Effector CD8-positive, alpha-beta T cell (primary cell): ENCODE measurements at places on chromosomes 7 and 10.

DNA sequence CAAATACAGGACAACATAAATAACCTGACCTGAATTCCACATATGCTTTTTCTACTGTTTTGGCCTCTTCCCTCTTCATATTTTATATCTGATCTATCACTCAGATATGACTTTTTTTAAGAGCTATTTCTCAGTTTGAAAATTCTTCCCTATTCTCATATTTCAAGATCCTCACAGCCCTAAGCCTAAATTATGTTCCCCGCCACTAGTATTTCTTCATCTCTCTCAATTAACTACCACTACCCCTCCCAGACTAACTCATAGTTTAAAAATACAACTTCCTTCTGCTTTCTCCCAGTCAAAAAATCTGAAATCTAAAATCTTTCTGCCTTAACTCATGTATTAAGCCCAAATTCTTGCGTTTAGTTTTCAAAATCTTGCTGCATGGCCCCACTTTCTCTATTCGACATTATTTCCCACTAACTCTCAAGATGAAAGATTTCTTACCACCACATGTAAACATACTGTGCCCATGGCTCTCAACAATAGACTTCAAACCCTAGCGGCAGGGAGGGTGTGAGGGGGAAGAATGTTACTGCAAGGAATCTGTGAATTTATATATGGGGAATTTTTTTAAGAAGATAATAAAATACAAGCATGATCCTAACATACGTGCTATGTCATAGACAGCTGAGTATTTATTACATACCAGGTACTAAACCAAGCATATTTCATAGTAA, 64.6 kb downstream of the TFEC start:
- DNase-seq = no peak

GRCh38 chr10:95525033-95525418, 36.1 kb downstream of the SORBS1 start:
- no peak for DNase-seq

DNA sequence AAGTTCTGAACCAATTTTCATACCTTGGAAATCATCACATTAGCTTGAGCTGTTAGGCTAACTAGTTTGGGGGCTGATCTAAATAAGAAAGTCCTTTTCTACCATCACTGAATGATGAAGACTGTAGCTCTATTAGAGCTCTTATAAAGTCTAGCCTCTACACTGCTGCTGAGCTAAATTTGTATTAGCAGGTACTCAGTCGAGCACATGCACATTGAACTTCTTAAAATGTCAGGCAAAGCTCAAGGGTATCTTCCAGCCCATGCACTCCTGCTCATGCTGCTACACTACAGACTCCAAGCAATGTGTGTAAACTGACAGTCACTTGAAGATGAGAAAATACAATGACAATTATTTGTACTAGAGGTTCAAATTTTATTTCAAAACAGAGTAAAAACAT, 158.8 kb upstream of the TMEM229A start:
- DNase-seq = no peak

GRCh38 chr10:123038782-123039631, 30.2 kb downstream of the ACADSB start:
- no peak for DNase-seq

GRCh38 chr7:76047305-76047810, 442 bp downstream of the STYXL1 start:
- no peak for DNase-seq

- DNase-seq = no peak
These were observed 290.5 kb downstream of the USP6NL start for GRCh38 chr10:11320809-11321520.

DNA sequence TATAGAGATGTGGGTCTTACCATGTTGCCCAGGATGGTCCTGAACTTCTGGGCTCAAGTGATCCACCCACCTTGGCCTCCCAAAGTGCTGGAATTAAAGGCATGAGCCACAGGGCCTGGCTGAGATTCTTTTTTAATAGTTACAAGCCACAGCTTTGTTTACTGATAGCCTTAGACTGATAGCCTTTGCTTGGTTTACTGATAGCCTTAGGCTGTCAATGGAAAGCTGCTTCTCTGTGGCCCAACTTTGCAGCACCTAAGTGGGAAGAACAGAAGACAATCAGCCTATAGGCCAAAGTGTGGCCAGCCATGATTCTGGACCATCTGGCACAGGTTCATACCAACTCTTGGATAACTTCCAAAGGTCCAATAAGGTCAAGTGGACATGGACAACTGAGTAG, 24.1 kb upstream of the CDCA7L start:
- no peak for DNase-seq

DNA sequence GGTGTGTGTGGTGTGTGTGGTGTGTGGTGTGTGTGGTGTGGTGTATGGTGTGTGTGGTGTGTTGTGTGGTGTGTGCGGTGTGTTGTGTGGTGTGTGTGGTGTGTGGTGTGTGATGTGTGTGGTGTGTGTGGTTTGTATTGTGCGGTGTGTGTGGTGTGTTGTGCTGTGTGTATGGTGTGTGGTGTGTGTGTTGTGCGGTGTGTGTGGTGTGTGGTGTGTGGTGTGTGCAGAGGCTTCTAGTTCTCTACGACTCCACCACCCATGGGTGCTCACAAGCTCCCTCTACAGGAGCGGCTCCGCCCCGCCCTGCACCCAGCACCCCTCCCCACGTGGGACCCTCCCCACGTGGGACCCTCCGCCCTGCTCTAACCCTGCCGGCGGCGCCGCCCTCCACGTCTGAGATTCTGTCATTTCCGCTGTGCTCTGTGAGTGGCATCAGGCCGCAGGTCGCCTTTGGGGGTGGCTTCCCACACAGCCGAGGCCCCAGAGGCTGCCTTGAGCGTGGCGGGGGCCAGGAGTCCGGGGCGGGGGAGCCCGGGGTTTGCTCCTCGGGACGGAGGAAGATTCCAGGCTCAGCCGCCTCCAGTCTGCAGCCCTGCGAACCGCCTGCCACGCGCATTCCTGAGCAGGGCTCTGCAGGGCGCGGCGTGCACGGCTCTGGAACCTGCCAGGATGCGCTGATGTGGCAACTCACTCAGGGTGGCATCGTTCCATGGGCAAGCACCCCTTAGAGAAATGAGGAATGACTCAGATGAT, 37.0 kb upstream of the DNAJB6 start:
- no peak for DNase-seq

DNA sequence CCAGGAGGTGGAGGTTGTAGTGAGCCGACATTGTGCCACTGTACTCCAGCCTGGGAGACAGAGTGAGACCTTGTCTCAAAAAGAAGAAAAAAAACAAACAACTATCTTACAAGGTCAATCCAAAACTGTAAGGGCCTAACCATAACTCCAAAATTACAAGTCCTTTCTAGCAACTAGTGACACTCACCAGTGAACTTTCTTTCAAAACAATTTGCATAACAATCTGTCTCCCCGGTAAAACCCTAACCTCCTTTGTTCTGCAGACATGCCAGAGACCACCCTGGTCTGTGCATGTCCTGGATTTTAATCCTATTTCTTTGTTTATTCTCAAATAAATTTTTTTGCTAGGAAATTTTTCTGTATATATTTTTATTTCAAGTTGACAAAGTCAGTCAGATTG, 68.1 kb downstream of the EXOC6 start:
- DNase-seq = no peak

GRCh38 chr7:64308016-64308270, 5.8 kb upstream of the ZNF736 start:
- no peak for DNase-seq

DNA sequence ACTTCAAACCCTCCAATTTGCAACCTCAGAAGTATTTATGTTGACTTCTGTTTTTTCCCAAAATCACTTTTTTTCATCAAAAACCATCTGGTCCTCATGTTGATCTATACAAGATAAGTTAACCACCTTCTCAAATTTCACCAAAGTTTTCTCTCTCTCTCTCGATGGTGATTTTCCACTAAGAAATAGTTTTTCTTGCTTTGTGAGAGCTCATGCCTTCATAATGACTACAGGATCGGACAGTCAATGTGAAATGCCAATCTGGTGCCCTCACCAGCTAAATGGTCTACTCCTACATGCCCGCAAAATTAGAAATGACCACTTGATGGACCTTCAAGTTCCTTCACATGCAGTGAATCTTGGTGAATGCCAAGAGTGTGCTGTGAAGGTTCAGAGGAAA, 40.4 kb downstream of the CNNM1 start:
- no peak for DNase-seq
